Hematopoietic multipotent progenitor cell (in vitro differentiated cells): ENCODE measurements at places on chromosomes 16 and 17.

GRCh38 chr16:31485571-31485970 is 2.6 kb downstream of the SLC5A2 start:
- DNase-seq: no peak

- DNase-seq: no peak
Observed at GRCh38 chr16:27254262-27254811, 14.2 kb downstream of the NSMCE1 start.

- no peak for DNase-seq
Observed at GRCh38 chr16:89847051-89847939, 19.0 kb downstream of the SPIRE2 start.

- no peak for DNase-seq
Observed at GRCh38 chr17:40371261-40371929, 6.9 kb upstream of the GJD3 start.

GRCh38 chr17:78824240-78824639 is 16.4 kb downstream of the USP36 start:
- no peak for DNase-seq

GRCh38 chr16:85566561-85567100 is 46.5 kb upstream of the GSE1 start:
- DNase-seq: peak; percentile 70

- DNase-seq: no peak
Observed at GRCh38 chr17:37779554-37779953, 34.7 kb upstream of the HNF1B start.

- no peak for DNase-seq
Observed at GRCh38 chr17:81486199-81486810, 26.3 kb downstream of the ACTG1 start.

DNA sequence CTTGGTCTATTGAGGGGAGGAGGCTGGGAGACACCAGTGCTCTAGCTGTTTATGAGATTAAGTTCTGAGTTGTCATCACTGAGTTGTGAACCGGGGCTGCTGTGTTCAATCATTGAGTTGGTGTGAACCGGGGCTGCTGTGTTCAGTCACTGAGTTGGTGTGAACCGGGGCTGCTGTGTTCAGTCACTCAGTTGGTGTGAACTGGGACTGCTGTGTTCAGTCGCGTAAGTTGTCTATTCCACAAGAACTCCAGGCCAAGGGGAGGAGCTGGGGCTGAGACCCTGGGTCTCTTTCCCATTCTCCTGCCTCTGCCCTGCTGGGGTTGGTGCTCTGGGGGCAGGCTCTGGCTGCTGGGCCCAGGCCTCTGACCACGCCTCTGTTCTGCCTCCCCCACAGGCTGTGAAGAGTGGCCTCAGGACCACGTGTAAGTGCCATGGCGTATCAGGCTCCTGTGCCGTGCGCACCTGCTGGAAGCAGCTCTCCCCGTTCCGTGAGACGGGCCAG is 24.5 kb downstream of the WNT9B start:
- no peak for DNase-seq

- no peak for DNase-seq
Observed at GRCh38 chr17:12709063-12709462, 43.4 kb downstream of the MYOCD start.
